ENCODE measurements at places on chromosomes 3 and 15.

- peak; percentile 84 for DNase-seq
Observed at GRCh38 chr15:89416339-89417183, 79.8 kb downstream of the RHCG start.

DNA sequence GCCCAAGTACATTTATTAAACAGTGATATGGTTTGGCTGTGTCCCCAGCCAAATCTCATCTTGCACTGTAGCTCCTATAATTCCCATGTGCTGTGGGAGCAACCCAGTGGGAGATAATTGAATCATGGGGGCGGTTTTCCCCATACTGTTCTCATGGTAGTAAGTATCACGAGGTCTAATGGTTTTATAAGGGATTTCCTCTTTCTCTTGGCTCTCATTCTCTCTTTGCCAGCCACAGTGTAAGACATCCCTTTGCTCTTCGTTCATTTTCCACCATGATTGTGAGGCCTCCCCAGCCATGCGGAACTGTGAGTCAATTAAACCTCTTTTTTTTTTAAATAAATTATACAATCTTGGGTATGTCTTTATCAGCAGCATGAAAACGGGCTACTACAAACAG lies 228.0 kb upstream of the TP63 start:
- DNase-seq, result no peak

- no peak for DNase-seq
Observed at GRCh38 chr3:124609402-124609801, 120.8 kb upstream of the UMPS start.

GRCh38 chr3:190321789-190322603 lies at the start of gene CLDN1:
CLDN1 (minus strand) TSS chr3:190322446; CDS start chr3:190322206, 240 bp downstream.
- peak; percentile 70 for DNase-seq

DNA sequence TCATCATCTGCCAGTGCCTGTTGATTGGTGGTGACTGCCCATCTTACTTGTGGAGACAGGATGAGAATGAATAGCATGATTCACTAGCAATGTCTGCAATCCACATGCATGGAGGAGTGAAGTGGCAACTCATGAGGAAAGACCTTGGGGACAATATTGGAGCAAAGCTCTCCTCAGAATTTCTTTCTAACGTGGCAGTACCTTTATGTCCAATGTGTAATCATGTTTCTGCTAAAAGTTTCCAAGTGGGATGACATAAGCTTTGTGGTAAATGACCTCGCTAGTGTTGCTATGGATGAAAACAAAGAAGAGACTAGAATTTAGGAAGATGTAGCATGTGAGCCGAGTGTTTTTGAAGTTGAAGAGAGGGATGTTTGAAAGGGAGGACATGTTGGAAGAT lies 117.8 kb downstream of the CPNE4 start:
- DNase-seq, result no peak

DNA sequence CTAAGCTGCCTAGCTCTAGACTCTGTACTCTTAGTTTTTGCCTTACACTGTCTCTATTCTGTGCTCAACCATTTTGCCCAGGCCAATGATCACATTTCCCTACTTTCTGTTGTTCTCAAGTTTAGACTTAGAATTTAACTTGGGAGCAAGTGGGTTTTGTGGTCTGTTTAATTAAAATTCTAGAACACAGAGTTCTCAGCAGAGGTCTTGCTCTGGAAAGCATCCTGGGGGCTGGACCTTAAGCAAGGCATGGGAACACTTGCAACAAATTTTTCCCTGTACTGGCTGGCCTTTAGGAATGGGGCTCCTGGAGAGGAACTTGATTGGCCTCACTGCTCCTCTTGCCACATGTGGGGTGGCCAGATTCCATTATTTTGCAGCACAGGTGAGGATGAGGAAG lies 236.3 kb upstream of the LRTM1 start:
- DNase-seq, result no peak

DNA sequence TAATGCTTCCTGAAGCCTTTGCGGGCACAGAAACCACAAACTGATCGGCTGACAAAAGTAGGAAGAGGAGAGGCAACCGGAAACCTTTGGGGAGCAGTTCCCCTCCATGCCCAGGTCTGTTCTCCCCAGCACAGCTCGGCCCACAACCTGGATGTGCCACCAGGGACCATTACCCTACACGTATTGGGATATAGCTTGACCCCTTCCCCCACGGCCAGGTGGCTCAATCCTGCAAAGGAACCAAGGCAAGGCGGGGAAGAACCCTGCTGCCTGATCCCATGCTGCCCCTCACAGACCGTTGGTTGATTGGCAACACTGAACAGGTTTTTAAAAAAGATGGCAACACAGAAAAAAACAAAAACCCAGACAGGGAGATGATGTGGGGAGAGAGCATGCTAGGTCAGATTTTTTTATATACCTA lies 19.7 kb upstream of the TCAIM start:
- no peak for DNase-seq

- DNase-seq, result peak; percentile 31
Observed at GRCh38 chr3:138195481-138195880, 8.4 kb downstream of the ARMC8 start.

GRCh38 chr3:127161973-127162579 lies 30.9 kb upstream of the PRR23E start:
- DNase-seq, result no peak

DNA sequence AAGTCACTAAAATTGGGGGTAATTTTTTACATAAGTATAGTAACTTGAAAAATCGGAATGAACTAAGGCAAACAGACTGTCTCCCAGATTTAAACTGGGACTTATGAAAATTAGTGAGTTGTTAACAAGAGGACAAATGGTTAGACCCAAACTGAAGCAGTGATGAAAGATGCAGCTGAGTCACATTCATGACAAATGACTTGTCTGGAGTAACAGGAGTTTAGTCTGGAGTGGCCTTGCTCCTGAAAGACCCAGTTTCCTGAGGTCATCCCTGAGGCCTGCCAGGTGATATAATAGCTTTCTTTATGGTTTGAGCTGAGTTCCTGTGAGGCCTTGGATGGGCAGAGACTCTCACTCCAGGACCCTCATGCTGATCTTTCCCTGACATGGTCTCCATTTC lies 9.6 kb upstream of the CTDSPL start:
- no peak for DNase-seq

DNA sequence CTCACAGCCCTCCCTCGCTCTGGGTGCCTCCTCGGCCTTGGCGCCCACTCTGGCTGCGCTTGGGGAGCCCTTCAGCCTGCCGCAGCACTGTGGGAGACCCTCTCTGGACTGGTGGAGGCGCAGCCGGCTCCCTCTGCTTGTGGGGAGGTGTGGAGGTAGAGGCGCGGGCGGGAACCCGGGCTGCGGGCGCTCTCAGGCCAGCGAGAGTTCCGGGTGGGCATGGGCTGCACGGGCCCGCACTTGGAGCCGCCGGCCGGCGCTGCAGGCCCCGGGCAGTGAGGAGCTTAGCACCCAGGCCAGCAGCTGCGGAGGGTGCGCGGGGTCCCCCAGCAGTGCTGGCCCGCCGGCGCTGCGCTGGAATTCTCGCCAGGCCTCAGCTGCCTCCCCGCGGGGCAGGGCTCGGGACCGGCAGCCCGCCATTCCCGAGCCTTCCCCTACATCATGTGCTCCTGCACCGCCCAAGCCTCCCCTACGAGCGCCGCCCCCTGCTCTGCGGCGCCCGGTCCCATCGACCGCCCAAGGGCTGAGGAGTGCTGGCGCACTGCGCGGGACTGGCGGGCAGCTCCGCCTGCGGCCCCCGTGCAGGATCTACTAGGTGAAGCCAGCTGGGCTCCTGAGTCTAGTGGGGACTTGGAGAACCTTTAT lies 46.0 kb upstream of the GSK3B start:
- no peak for DNase-seq

DNA sequence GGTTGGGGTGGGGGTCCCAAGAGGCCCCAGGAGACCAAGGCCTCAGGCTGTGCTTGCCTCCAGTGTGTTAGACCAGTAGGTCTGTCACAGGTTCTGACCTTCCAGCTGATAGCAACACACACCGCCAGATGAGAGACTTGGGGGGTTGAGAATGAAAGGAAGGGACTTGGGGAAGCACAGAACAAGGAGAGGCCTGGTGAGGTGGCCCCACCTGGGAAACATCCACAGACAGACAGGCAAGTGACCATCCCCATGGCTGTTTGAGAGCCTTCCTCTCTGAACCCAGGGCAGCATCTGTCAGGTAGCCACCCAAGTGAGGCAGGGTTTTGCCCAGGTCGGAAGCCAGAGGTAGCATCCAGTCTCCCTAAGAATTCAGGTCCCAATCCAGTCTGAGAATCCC lies 35.0 kb upstream of the VPS8 start:
- DNase-seq, result no peak

- no peak for DNase-seq
Observed at GRCh38 chr15:70097063-70097320, 725 bp downstream of the TLE3 start.

- peak; percentile 64 for DNase-seq
Observed at GRCh38 chr3:23993556-23994243, 48.6 kb downstream of the NR1D2 start.

DNA sequence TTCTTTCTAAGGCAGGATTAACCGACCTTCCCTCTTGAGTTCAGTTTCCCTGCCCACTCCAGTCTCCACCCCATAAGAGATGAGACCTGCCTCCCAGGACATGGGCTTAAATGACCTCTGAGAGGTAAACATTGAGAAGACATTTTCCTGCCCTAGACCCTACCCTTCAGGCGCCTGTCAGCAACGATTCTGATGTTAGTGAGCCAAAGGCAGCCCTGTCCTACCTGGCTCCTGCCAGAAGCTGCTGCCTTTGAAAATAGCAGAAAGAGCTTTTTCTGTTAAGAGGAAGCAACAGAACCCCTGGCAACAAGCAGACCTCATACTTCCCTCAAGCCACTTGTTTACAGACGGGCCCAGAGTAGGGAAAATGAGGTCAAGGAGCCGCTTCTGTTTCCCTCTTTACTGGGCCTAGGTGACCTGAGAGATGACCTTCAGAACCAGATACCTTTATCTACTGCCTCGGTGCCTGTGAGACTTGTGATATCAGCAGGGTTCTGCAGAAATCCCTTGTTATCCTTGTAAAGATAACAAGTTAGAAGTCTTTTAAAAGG lies 52.0 kb downstream of the CD200R1L start:
- DNase-seq, result no peak

GRCh38 chr15:31970007-31970406 lies 60.3 kb upstream of the CHRNA7 start:
- no peak for DNase-seq

DNA sequence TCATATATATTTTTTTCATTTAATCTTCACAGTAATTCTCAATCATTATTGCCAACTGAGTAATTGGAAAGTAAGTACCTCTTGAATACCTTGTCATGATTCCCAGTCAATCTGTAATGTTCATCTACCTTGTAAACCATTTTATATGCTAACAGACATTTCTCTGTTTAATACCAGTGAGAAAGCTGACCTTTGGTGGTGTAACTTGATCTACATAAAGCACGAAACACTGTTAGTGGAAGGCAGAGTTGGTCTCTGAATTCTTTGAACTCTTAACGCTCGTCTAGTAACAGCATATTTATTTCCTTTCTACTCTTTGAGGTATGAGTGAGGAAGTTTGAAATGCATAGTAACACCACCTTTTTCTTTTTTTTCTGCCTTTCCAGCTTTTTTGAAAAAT lies 59.5 kb downstream of the SLC25A26 start:
- DNase-seq, result no peak

GRCh38 chr15:23073890-23074646 lies 34.7 kb upstream of the TUBGCP5 start:
- peak; percentile 17 for DNase-seq

DNA sequence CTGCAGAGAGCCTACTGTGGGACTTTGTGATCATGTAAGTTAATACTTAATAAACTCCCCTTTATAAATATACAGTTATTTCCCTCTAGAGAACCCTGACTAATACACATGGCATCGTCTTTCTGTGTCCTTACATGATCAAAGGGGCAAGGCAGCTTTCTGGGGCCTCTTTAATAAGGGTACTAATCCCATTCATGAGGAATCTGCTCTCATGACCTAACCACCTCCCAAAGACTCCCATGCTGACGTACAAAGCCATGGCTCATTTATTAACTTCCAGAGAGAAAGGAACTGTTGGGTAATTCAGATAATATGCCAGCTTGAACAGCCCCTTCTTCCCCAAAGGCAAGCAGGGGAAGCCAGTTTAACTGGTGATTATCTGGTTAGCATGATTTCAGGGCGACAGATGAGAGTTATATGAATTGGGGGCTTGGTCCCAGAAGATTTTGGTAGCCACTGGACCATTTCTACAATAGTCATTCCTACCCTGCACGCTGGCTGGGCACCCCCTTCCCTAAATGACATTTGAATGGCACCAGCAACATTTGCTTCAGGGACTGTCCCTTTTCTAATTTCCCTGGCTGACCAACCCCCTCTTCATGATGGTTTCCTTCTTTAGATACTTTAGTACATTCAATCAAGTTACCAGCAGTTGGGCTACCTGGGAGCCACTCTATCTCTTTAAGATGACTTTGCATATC lies 83.6 kb upstream of the C3orf80 start:
- DNase-seq, result no peak

- DNase-seq, result no peak
Observed at GRCh38 chr3:188480011-188480410, 326.1 kb downstream of the LPP start.

- DNase-seq, result no peak
Observed at GRCh38 chr15:56931639-56932508, 13.4 kb downstream of the TCF12 start.

- DNase-seq, result no peak
Observed at GRCh38 chr15:33405096-33405495, 94.3 kb downstream of the RYR3 start.

DNA sequence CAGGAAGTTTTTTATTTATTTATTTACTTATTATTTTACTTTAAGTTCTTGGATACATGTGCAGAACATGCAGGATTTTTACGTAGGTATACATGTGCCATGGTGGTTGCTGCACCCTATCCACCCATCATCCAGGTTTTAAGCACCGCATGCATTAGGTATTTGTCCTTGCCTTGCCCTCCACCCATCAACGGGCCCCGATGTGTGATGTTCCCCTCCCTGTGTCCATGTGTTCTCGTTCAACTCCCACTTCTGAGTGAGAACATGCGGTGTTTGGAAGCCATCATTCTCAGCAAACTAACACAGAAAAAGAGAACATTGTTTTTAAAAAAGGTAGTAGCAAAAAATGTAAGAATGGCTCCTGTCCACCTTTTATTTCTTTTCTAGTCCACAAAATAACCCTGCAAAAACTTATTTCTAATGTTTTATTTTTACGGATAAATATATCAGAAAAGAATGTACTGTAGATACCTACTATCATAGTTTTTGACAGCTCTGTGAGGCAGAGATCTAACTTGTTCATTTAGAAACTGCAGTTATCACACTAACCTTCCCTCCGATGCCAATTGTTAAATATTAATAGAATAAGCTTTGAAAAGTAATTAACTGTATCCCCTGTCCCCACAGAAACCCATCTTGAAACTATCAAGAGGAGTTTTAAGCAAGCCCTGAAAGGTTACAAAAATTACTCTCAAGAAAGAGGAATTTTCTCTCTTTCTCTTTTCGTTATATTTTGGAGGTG lies 189.2 kb downstream of the LPP start:
- no peak for DNase-seq

Data from brain (organoid and tissue), 16 donors.